ENCODE measurements at places on chromosomes 16 and 17.

- DNase-seq, result no peak
Observed at GRCh38 chr17:48605409-48605919, 678 bp upstream of the HOXB6 start.

- DNase-seq, result no peak
Observed at GRCh38 chr16:74261068-74261467, 35.5 kb upstream of the PSMD7 start.

DNA sequence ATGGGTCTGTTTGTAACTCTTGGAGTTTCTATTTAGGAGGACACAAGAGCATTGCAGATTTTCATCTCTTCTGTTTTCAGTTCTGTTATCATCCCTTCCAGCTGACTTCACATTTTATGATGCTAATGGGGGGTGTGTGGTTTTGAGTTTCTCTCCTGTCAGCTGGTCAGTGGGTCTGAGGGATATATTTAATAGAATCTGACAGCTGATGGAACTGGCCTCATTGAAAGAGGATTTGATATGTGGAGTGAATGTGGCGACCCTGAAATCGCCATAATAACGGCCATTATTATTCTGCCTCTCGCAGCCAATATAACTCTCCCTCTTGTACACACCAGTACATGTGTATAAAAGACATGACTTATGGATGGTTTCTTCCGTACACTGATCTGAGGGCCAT is 128.1 kb downstream of the SALL1 start:
- DNase-seq, result no peak

- DNase-seq, result no peak
Observed at GRCh38 chr16:4611337-4612021, 3.2 kb downstream of the UBALD1 start.

Data from stimulated activated CD4-positive, alpha-beta T cell treated with anti-CD3 and anti-CD28 coated beads, Interleukin-15, amount 100 ng/mL, for 1 hour (primary cell).